Activated CD4-positive, alpha-beta T cell treated with anti-CD3 and anti-CD28 coated beads, Interleukin-2, amount 50 U/mL, for 24 hours (primary cell): ENCODE measurements at places on chromosomes 4 and X.

GRCh38 chrX:153967536-153968224 lies 3.9 kb downstream of the HCFC1 start:
- no peak for DNase-seq

DNA sequence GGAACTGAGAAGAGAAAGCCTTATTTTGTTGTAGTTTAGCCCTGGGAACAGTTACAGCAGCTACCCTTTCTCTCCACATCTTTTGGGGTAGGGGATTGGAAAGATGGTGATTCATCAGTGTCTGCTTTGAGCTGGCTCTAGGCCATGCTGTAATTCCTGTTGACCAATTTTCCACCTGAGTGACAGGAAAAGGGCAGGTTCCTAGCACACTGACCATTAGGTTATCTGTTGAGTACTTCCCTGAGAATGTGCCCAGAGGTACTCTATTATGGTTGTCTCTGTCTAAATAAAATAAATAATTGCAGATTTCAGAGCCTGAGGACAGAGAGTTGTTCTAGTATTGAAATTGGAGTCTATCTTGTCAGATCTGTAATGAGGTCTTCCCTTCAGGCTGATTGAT lies 109.0 kb downstream of the ENOX2 start:
- DNase-seq: no peak

GRCh38 chrX:65196758-65197360 lies 220.6 kb upstream of the ZC4H2 start:
- no peak for DNase-seq

- no peak for DNase-seq
Measured at GRCh38 chr4:74218201-74218600, 60.3 kb downstream of the MTHFD2L start.

- DNase-seq: no peak
Measured at GRCh38 chrX:16633754-16634153, 16.2 kb upstream of the S100G start.

GRCh38 chrX:101729986-101730385 lies 70.3 kb upstream of the ARMCX2 start:
- no peak for DNase-seq

GRCh38 chrX:131746491-131746968 lies 202.7 kb downstream of the OR13H1 start:
- no peak for DNase-seq

GRCh38 chrX:116873671-116874070 lies 410.9 kb upstream of the CT83 start:
- no peak for DNase-seq

DNA sequence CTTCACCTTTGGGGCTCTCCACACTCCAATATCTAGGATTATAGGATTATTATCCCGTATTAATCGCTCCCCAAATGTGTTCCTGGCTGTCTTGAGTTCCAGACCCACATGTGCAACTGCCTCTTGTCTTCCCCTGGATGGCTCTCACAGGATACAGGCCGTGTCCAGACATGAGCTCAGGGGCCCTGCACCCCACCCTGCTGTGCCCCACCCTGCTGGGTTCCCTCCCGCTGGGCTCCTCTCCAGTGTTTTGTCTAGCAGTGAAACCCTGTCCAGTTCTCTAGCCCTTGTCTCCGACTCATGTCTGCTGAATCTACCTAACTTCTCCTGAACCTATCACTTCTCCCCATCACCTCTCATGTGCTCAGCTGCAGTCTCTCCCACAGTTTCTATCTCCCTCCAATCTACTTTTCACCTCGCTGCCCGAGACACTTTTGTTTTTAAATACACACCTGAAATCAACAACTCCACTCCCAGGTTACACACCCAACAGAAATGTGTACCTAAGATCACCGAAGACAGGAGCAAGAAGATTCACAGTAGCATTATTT lies 2.0 kb downstream of the RNF212 start:
- DNase-seq: no peak

GRCh38 chrX:69664693-69665092 lies 48.8 kb downstream of the EDA start:
- DNase-seq: no peak

DNA sequence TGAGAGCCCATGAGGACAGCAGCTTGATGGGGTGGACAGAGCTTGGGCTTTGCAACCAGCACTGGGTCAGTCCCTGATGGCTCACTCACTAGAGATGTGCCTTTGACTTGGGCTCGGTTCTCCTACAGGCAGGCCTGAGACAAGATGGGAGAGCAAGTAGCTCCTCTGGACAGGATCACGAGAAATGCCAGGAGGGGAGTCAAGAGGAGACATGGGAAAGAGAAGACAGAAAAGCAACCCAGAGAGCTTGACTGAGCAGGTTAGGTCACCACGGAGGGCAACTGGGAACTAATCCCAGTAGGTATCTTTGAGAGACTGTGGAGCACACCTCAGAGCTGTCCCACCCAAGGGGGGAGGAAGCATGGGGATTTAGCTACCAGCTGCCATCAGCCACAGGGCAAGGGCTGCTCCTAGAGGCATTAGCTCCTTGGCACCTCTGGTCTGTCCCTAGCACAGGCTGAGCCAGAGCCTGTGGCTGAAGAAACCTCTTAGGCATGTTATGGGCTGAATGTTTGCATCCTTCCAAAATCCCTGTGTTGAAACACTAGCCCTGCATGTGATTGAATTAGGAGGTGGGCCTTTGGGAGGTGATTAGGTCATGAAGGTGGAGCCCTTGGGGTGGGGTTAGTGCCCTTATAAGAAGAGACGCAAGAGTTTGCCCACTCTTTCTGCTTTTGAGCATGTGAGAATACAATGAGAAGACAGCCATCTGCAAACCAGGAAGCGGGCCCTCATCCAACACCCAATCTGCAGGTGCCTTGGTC lies 145.6 kb downstream of the SMIM20 start:
- no peak for DNase-seq

DNA sequence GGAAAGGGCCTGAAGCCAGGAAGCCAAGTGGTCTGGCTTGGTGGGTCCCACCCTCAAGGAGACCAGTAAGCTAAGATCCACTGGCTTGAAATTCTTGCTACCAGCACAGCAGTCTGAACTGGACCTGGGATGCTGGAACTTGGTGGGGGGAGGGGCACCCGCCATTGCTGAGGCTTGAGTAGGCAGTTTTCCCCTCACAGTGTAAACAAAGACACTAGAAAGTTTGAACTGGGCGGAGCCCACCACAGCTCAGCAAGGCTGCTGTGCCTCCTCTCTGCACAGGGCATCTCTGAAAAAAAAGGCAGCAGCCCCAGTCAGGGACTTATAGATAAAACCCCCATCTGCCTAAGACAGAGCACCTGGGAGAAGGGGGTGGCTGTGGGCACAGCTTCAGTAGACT lies 63.1 kb downstream of the AFM start:
- no peak for DNase-seq

- no peak for DNase-seq
Measured at GRCh38 chr4:137312257-137312656, 220.0 kb downstream of the PCDH18 start.

DNA sequence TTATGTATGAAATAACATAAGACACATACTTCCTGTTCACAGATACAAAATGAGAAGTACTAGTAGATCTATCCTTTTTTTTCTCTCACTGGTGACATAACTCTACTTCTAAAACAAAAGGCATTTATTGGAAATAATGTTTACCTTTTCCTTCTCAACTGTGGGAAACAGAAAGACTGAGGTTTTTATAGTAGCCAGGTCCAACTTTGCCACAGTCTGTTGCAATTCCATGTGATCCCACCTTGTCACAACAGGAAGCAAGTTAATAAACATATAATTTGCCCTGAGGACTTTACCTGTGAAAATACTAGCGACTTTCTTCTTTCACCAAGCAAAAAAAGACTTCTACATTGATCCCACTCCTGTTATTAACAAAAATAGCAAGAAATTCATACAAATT lies 475.8 kb downstream of the PDGFC start:
- DNase-seq: no peak

DNA sequence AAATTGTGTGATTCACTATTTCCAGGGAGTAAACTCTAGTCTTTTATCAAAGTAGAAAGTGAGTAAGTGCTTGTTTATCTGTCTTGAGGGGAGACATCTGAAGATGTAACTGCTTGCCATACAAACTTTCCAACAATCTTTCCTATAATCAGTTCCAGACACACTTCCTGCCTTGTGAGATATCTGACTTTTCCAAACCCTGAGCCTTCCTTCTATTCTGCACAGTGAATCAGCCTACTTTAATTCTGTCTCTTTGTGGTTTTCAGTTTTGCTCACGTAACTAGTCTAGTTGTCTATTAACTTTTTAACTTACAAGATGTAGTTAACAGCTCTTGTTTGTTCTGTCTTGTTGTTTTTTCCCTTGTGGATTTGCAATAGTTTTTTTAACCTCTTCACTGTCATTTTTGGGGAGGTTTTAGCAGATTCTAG lies 947.8 kb downstream of the C4orf33 start:
- DNase-seq: no peak

- DNase-seq: no peak
Measured at GRCh38 chr4:60506061-60506460, 694.1 kb upstream of the ADGRL3 start.

- no peak for DNase-seq
Measured at GRCh38 chrX:132986556-132986955, 28.1 kb upstream of the HS6ST2 start.

DNA sequence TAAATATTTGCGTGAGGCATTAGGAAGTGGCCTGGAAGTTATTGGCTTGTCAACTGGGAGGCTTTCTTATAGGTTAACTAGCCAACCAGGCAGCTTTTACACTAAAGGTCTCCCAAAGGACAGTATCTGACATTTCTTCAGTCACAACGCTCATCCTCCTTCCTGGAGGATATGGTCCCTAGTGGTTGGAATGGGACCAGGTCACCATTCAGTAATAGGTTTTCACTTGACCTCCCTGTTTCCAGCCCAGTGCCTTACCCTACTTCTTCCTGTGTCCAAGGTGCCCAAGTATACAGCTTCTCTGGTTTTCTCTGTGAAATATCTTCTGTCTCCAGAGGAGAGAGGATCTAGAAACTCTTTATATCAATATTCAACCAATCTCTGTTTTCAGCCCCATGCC lies 38.5 kb downstream of the RPS6KA3 start:
- DNase-seq: no peak

DNA sequence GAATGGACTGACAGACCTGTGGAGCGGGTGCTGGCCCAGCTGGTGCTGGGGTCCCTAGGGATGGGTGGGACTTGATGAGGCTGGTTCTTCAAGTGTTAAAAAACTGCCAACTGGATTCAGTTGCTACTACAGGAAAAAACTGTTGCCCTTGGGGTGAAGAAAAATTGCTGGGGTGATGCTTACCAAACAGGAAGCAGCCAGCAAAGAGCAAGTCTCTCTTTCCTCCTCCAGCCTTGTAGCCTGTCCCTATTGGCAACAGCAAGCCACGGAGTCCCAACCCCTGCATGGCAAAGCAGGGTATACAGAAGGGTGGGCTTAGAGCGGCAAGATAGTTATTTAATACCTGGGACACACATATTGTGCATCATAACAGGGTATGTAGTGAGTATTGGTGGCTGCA lies 60.1 kb upstream of the ATP8A1 start:
- DNase-seq: no peak

DNA sequence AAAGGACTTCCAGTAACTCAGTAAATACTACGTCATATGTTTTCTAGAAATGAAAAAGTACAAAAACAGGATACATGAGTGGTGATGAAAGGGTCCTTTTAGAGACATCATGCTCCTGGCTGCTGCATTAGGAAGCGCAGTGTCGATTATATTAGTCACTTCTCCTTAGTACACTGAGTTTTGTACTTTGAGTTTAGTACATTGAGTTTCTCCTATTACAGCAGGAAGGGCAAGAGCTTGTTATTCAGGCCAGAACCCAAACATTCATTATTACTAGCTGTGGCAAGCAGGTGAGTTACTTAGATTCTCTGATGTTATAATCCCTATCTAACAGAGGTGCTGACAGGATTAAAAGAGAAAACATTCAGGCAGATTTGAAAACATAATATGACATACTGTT lies 21.3 kb downstream of the RPGR start:
- DNase-seq: no peak

DNA sequence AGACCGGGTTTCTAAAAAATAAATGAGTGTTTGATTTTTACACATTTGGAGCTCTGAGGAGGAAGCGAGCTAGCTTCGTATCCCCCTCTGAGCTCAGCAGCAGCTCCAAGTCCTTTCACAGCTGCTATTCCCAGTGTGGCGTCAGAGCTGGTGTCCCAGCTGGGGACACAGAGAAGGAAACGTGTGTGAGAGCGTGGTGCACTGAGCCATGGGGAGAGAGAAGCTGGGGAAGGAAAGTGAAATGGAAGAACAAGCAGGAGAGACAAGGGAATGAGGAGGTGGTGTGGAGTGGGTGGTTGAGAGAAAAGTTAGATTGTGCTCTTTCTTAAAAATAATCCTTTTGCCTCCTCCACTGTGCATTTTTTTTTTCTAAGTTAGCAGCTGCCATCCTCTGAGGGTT lies 79.5 kb upstream of the SLC4A4 start:
- DNase-seq: no peak

- DNase-seq: no peak
Measured at GRCh38 chr4:84433633-84434222, 65.4 kb downstream of the NKX6-1 start.

- DNase-seq: no peak
Measured at GRCh38 chrX:8042304-8042703, 115.1 kb upstream of the PNPLA4 start.

GRCh38 chrX:427812-428725 lies 41.4 kb upstream of the PPP2R3B start:
- DNase-seq: no peak

GRCh38 chr4:89619206-89619962 lies 217.6 kb downstream of the SNCA start:
- DNase-seq: no peak

- DNase-seq: no peak
Measured at GRCh38 chr4:102642631-102643298, 118.0 kb downstream of the MANBA start.

GRCh38 chrX:152070144-152070543 lies 68.2 kb downstream of the MAGEA10 start:
- no peak for DNase-seq

- DNase-seq: no peak
Measured at GRCh38 chrX:9576059-9576458, 111.2 kb downstream of the TBL1X start.

- no peak for DNase-seq
Measured at GRCh38 chr4:79676705-79677104, 268.7 kb upstream of the GK2 start.

DNA sequence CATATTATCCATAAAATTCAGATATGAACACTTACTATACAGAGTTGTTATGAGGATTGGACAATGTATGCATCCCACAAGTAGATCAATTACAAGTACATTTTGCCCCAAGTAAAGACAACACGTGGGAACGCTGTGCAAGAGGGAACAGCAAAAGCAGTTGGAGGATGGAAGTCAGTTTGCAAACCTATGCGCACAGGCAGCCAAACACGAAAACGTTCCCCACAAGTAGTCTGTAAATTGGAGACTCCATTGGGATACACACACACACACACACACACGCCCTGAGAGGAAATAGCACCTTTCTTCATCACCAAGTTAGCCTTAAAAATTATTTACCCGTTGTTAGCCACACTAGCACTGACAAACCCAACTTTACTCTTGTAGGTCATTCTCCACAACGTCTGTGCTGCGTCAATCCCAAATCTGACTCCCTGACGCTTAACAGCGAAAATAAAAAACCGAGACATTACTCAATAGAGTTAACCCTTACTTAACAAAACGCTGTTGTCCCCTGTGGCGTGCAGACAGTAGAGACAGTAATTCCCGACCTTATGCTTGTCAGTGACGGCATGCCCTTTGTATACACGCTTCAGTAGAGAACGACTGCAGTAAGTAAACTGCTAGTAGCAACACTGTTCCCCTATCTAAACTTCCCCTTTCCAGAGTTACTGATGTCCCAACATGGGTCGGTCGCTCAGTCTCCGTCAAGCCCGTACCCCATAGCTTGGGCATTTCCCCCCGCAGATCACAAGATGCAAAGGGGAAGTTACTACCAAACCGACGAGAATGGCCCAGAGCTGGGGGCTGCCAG lies 730 bp downstream of the MANBA start:
- DNase-seq: peak; percentile 2
